Stimulated activated CD8-positive, alpha-beta memory T cell treated with anti-CD3 and anti-CD28 coated beads, Interleukin-15, amount 100 ng/mL, for 4 hours (primary cell): ENCODE measurements at places on chromosomes 16 and 17.

GRCh38 chr17:73394512-73395450 lies 83.0 kb upstream of the CDC42EP4 start:
- no peak for DNase-seq

- DNase-seq: no peak
These were observed 64.5 kb upstream of the HSBP1 start for GRCh38 chr16:83743241-83743640.

GRCh38 chr16:75032655-75033054 lies 33.8 kb downstream of the ZNRF1 start:
- DNase-seq: no peak

DNA sequence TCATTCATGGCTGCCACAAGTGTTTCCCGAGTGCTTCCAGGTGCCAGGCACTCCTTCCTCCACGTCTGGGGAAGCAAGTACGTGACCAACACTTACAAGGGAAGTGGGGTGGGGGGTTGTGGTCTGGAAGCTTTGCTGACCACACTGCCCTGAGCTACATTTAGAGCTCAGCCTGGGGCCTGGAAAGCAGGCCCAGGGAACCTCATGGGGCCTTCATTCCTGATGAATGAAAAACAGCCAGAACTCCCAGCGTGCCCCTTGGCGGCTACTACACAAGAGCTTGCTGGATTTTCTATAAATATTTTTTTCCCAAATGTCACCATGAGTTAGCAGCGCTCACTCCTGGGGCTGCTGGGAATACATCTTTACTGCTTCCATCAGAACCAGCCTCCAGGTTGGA lies 73.3 kb downstream of the ABCC12 start:
- no peak for DNase-seq

- no peak for DNase-seq
These were observed 7.4 kb upstream of the ARMC7 start for GRCh38 chr17:75102385-75102821.

GRCh38 chr16:47753659-47754058 lies 292.5 kb downstream of the PHKB start:
- DNase-seq: no peak

DNA sequence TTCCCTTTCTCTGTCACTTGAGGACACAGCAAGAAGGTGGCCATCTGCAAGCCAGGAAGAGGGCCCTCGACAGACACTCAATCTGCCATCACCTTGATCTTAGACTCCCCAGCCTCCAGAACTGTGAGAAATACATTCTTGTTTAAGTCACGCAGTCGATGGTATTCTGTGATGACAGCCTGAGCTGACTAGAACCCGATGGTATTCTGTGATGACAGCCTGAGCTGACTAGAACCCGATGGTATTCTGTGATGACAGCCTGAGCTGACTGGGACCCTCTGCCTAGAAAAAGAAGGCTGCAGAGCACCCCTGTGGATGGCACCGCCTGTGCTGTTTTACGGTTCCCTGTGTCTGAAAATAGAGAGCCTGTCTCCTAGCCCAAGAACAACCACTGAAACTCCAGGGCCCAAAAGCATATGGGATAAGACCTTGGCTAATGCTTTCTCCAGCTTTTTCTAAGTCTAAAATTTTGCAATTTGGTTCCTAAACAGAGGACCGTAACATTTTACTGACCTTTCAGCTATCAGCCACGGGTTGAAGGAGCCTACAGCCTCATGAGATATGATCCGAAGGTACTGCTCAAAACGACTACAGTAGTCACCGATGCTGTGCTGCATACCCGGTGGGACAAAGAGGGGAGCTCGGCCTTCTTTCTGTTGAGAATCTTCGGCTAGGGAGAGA lies 33.1 kb upstream of the PITPNM3 start:
- no peak for DNase-seq

GRCh38 chr16:25996052-25996451 lies 304.3 kb downstream of the HS3ST4 start:
- no peak for DNase-seq

DNA sequence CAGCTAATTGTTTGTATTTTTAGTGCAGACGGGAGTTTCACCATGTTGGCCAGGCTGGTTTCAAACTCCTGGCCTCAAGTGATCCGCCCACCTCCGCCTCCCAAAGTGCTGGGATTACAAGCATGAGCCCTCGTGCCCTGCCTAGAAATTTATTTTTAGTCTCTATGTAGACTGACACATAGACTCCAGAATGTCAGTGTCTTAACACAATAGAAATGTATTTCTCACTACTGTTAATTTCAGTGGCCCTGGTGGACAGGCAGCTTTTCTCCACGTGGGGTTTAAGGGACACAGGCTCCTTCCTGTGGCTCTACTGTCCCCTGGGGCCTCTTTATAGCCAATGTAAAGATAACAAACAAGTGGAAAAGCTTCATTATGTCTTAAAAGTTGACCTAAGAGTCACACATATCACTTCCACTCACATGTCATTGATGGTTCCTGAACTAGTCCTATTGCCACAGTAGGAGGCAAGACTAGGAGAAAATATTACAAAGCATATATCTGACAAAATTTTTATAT lies 43.8 kb downstream of the COPRS start:
- no peak for DNase-seq

DNA sequence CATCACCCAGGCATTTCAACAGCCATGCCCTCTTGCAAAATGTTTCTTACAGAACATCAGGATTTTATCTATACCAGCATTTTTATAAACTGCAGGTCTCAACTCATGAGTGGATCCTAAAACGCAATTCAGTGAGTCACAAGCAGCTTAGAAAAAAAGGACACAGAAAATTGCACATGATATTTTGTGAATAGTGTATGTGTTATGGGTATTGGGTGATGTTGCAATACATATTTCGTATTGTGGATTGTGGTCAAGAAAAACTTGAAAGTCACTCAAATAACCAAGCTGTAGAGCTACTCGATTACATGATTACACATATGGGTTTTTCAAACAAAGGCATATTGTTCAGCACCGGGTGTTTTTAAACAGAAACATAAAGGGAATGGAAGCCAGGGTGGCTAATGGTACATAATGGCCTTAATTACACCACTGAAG lies 1.4 kb downstream of the WIPI1 start:
- no peak for DNase-seq

DNA sequence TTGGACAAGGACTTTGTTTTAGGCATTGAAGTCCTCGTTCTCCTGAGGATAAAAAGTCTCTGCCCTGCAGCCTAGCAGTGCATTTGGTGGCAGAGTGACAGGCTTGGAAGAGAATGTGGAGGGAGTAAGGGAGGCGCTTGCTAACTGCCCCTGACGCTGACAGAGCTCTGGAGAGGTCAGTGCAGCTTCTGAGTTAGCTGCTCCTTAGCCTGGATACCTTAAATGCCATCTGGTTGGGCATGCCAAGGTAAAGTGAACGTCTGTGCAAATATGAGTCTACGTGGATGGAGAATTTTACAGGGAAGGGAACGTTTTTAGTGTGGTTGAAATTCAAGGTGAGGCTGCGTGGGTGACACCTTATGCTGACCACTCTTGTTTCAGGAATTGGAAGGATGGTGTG lies 44.4 kb downstream of the SEC14L1 start:
- no peak for DNase-seq

DNA sequence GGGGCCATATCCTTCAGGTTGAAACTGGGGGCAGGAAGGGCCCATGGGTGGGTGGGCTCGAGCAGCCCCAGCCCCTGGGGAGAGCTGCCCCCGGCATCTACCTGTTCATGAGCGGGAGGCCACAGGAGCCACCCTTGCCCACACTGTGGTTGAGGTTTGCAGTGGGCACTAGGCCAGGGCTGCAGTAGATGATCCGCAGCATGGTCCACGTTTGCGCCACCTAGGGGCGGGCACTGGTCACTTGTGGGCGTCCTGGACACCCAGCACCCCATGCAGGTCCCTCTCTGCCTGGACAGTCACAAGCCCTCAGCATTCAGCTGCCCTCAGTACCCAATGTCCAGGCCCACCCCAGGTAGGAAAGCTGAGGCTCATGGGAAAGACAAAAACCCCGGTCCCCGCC lies 1.8 kb upstream of the JMJD8 start:
- no peak for DNase-seq

- DNase-seq: no peak
These were observed 32.7 kb upstream of the RPH3AL start for GRCh38 chr17:385178-385835.

DNA sequence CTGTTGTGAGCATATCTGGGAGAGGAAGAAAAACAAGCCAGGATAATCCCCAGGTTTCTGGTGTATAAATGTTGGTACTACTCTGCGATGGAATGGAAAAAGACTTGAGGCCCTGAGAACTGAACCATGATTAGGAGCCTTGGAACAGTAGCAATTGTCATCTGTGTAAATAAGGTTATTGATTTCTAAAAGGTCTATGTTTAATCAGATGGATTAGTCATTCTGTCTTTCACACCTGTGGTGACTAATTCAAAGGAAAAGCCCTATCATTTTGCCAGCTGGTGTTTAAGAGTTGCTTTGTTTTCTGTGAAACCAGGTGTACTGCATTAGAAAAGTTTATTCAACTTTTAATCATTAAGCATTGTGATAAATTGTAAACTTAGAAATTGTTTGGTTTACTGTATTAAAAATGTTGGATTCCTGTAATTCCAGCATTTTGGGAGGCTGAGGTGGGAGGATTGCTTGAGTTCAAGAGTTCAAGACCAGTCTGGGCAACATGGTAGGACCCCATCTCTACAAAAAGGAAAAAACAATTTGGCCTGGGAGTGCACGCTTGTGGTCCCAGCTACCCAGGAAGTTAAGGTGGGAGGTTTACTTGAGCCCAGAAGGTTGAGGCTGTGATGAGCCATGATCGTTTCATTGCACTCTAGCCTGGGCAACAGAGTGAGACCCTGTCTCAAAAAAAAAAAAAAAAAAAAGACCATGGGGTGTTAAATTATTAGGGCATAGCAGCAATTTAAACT lies 29.0 kb upstream of the KPNB1 start:
- no peak for DNase-seq

- no peak for DNase-seq
These were observed 13.3 kb downstream of the MPRIP start for GRCh38 chr17:17055286-17056155.

- no peak for DNase-seq
These were observed 26.3 kb upstream of the ARHGAP17 start for GRCh38 chr16:25041471-25041870.
